Thymus (tissue), 14 donors: ENCODE measurements at places on chromosomes 2 and 18.

DNA sequence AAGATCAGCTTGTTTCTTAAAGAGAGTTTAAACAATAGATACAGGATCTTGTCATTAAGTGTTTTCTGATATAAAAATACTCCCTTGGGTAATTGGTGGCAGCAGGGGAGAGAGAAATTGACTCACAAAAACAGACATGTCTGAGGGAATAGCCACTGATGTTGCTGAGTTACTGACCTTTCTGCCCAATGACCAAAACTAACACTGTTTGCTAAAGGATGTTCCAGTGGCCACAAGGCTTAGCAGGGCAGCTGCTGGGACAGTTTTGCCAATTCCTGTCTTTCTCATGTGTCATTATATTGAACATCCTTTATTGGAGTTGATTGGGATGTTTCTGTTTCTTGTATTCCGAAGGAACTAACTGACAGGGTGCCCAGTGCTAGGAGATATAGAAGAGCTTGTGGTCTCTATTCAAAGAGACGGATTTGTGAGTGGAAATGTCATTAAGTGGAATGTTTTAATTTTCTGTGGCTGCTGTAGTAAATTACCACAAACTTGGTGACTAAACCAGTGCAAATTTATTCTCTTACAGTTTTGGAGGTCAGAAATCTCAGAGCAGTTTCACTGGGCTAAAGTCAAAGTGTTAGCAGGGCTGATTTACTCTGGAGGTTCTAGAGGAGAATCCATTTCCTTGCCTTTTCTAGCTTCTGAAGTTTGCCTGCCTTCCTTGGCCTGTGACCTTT is 124.8 kb upstream of the RMDN2 start:
- DNase-seq, result no peak

GRCh38 chr18:12121175-12122042 is 27.8 kb downstream of the ANKRD62 start:
- DNase-seq, result no peak

DNA sequence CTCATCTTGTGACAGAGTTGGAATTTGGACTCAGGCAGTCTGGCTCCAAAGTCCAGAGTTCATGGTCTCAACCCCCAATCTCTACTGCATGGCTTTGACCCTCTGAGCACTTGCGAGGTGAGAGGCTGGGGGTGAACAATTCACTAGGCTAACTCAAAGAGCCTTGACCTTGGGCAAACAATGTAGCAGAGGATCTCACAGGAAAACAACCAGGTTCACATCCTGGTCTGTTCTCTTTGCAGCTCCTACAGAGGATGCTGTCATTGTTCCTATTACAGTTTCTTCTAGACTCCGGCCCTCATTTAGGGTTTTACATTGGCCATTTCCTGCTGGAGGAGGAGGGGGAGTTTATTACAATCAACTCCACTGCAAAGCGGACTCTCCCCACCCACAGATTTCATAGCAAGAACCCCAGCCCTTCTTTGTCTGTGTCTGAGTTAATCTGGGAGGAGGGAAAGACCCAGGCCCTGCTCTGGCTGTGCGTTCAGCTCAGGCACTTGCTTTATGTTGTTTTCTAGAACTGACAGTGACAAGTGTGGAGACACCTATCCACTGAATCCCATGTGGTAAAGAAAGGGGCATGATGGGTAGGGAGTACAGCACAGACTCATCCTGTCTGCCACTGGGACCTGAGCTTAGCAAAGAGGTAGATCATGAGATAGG is 101.6 kb downstream of the LBH start:
- DNase-seq, result no peak

DNA sequence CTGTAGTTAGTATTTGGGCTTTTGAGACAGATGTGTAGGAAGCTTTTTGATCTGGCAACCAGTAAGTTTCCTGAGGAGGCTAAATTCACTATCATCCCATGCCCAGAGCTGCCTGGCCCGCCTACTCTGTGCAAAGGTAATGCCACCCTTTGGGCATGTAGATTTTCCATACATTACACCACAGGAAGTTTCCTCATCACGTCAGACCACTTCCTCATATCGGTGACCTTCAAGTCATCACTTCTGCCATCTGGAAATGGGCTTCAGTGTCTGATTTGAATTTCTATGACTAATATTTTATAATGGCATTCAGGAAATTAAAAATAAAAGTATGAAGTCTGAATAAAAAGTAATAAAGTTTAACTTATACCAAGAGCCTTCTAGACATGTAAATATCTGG is 825.4 kb downstream of the DCDC2C start:
- no peak for DNase-seq

DNA sequence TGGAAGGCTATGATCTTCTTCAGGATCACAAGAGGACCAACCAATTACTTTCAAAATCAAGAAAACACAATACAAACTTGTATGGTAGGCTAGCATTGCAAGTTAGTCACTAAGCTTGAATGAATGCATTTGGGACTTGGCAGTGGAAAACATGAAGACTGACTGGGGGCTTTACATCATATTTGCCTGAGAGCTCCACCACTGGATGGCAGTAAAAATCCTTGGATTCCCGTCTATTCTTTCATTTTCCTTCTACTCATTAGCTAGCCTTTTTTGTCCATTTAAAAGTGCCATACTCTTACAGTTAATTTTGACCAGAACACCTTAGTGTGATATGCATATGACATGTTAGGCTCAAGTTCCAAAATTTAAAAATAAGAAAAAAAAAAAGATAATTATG is 63.5 kb upstream of the RASGRP3 start:
- DNase-seq, result no peak

DNA sequence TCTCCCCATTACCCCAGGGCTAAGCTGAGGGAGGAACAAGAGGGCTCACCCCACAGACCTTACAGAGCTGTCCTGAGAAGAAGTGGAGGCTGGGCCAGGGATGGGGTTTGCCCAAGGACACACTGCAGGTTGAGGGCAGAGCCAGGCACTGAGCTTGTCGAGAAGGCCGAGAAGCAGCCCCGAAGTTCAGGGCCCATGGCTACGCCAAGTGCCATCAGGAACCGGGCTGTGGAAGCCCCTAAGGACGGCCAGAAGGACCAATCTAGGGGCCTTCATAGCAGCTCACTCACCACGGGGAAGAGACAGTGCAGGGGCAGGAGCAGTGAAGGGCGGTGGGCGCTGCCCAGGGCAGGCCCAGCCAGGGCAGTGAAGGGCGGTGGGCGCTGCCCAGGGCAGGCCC is 18.6 kb upstream of the AGXT start:
- no peak for DNase-seq

DNA sequence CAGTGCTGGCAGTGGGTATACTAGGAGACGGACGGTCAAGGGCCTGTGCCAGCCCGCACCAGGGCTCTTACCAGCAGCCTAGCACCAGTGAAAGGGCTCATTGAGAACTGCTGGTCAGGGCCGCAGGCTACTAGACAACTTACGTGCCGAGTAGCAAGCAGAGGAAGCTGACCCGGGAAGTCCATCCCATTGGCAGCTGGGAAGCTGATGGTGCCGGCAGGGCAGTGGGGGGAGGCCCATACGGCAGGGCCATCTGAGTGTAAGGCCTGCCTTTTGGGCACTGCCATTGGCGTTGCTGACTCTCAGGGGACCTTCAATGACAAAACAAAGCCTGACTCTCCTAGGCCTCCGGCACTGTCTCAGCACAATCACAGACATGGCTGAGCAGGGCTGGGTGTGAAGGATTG is 20.6 kb downstream of the EFR3B start:
- DNase-seq, result no peak
